C1 segment of cervical spinal cord (tissue), 14 donors: ENCODE measurements at places on chromosomes 3 and 15.
A peak's percentile ranks its signal among the peaks of the same experiment; 100 is the strongest.

DNA sequence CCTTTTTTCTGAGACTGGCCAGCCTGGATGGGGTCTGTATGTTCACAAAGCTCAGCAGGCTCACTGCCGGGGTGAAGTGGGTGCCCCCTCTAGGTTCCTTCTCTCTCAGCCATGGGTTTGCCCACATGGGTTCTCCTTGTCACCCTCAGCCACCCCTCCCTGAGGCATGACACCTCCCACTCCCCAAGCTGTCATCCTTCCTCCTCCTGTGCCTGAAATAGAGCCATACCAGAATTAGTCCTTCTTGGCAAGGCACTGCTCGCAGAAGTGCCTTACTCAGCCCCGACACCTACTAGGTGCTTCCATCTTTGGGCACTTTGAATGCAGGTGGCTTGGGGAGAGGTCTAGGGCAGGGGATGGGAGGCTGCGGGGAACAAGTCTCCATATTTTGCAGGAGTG is 62.9 kb upstream of the SEC13 start:
- DNase-seq = no peak

DNA sequence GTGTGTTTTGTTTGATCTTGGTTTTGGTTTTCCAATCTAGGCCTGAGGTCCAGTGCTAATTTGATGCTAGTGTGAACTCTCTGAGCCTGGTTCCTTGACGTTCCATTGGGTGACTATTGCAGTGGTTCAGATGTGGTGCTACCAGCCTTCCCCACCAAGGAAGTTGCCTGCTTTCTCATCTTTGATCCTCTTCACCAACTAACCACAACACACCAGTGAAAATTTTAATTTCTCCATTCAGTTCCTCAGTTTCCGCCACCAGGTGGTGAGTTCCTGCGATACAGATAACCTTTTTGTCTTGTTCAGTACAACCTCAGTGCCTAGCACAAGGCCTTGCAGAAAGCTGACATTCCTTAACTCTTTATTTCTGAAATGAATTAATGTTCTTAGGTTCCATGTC is 337.4 kb upstream of the TPRG1 start:
- DNase-seq = no peak

- DNase-seq = no peak
Observed at GRCh38 chr15:90001062-90001682, at the start of gene ZNF710. Gene ZNF710 (plus strand): TSS chr15:90001324. CDS start chr15:90067138, 65,814 bp downstream.

GRCh38 chr3:111650378-111651275 is 55.5 kb upstream of the ZBED2 start:
- DNase-seq = no peak

DNA sequence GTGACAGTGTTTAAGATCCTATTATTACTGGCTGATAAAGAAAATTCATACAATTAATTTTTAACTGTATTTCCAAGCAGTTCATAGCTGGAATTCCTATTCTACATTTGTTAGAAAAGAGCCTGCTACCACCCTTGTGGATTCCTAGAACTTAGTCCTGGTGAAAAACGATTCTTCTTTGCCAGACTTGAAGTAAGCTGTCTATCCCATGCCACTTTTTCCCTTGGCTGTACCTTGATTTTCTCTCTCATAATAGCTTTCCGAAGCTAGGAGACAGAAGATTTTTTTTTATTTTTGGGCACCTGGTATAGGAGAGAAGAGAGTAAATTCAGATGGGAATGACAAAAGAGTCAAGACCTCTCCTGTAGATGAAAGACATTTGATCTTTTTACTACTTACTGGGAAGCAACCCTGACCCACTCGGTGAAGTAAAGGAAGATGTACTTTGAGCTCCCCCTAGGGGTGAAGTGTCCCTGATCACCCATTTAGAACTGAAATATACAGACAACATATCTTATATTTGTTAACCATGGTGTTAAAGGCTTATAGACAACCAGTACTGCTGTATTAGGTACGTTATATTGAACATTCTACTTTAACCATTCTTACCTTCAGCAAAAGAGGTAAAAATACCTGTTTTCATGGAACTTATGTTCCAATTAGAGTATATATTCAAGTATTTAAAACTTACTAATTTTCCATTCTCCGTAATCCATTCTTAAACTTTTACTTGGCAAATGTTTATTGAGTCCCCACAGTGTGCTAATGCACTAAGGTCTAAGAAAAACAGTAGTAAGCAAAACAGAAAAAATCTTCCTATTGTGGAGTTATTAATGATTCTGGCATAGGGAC is 36.2 kb upstream of the C3orf38 start:
- peak; percentile 0 for DNase-seq

DNA sequence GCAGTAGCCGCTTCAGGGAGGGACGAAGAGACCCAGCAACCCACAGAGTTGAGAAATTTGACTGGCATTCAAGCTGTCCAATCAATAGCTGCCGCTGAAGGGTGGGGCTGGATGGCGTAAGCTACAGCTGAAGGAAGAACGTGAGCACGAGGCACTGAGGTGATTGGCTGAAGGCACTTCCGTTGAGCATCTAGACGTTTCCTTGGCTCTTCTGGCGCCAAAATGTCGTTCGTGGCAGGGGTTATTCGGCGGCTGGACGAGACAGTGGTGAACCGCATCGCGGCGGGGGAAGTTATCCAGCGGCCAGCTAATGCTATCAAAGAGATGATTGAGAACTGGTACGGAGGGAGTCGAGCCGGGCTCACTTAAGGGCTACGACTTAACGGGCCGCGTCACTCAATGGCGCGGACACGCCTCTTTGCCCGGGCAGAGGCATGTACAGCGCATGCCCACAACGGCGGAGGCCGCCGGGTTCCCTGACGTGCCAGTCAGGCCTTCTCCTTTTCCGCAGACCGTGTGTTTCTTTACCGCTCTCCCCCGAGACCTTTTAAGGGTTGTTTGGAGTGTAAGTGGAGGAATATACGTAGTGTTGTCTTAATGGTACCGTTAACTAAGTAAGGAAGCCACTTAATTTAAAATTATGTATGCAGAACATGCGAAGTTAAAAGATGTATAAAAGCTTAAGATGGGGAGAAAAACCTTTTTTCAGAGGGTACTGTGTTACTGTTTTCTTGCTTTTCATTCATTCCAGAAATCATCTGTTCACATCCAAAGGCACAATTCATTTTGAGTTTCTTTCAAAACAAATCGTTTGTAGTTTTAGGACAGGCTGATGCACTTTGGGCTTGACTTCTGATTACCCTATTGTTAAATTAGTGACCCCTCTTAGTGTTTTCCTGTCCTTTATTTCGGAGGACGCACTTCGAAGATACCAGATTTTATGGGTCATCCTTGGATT is at the start of gene MLH1:
TSS of gene MLH1 (plus strand) at position 193 of the 958 bp plus-strand sequence. CDS start at position 223, 30 bp downstream.
- no peak for DNase-seq

- no peak for DNase-seq
Observed at GRCh38 chr3:46672349-46672695, 21.2 kb downstream of the ALS2CL start.

GRCh38 chr3:150697646-150698045 is 6.1 kb downstream of the ERICH6 start:
- no peak for DNase-seq

- no peak for DNase-seq
Observed at GRCh38 chr3:128071771-128072453, 19.7 kb downstream of the SEC61A1 start.

- DNase-seq = no peak
Observed at GRCh38 chr3:147864754-147865354, 455.7 kb downstream of the ZIC1 start.

- no peak for DNase-seq
Observed at GRCh38 chr3:11582191-11582968, 61.3 kb downstream of the VGLL4 start.

DNA sequence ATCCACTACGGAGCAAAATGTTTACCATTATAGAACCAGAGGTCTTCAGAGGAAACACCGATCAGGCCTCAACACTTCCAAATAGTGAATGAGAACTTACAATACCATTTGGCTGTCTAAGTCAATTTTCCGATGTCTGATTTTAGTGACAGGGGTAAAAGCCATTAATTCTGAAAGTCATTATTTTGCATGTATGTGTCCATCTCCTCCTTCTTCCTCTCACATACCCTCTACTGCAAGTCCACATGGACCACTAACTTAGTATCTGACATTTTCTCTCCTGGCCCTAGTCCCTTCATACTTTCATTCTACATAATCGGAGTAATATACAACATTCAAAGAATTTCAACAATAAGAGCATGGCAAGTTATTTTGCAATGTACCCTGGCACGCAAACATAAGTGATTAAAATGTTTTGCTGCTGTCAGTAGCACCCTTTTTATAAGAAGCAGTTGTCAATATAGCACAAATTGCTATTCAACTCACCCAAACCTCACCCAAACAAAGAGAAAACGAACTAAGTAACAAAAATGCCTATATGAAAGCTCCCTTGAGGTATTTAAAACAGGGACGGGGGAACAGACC is 1.9 kb downstream of the TOP2B start:
- no peak for DNase-seq

GRCh38 chr3:123984350-123984749 is 7.6 kb downstream of the ROPN1 start:
- DNase-seq = no peak

DNA sequence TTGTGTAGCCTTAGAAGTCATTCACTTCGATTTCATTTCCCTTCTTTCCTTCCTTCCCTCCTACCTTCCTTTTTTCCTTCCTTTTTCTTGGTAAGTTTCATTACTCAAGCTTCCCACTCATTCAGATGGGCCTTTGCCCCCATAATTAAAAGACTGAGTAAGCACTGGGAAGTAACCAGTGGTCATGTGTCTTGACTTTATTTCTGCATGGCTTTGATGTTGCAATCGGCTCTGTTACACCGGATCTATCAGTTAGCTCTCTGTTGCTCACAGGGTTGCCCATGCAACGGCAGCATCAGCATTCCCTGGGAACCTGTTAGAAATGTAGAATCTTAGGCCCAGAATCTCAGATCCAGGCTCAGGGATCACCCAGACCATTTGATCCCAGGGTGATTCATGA is 25.6 kb upstream of the LARS2 start:
- DNase-seq = no peak

DNA sequence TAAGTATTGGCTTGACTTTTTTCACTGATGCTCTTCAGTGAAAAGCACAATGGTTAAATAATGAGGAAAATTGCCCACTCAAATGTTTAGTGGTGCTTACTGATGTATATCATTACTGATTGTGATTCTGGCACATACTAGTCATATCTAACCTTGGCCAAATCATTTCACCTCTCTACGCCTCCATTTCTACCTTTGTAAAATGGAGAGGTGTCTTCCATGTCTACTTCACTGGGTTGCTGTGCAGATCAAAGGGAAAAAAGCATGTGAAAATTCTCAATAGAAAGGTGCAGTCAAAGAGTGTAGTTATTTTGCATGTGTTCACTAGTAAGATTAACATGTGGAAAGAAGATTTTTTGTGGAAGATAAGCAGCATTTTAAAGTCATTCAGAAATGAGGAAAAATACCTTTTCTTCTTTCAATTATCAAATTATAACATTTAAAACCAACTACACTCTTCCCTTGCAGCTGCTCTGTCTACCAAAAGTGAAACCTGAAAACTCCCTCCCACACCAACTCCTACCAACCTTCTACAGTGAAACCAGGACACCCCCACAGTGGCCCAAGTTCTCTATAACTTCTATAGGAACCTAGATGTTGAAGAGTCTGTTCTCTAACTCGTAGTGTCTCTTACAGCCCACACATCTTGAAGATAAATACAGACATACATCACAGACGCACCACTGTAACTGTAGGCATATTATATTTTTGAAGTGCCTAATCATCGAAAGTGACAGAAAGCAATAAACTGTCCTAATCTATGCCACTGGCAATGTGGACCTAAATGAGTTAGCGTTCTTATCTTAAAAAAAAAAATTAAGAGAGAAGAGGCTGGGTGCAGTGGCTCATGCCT is 1.4 kb downstream of the CD200R1 start:
- no peak for DNase-seq

DNA sequence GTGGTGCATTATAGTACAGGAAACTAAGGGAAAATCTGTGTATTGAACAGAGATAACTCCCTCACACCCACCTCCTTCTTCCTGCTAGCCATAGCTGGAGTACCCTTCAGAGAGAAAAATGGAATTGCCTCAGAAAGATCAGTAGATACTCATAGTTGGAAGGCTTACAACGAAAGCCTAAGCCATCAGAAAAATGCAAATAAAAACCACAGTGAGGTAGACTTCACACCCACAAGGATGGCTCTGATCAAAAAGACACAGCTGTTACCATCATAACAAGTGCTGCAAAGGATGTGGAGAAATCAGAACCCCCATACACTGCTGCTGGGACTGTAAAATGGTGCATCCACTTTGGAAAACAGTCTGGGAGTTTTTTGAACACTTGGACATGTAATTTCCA is 7.4 kb upstream of the DLG1 start:
- DNase-seq = no peak

- DNase-seq = no peak
Observed at GRCh38 chr3:11168881-11169805, 14.8 kb downstream of the HRH1 start.

- no peak for DNase-seq
Observed at GRCh38 chr3:9681723-9682081, 21.9 kb upstream of the CPNE9 start.

GRCh38 chr3:156819842-156820691 is 6.1 kb upstream of the LEKR1 start:
- DNase-seq = no peak

GRCh38 chr15:73996939-73997338 is 2.4 kb downstream of the PML start:
- DNase-seq = no peak

DNA sequence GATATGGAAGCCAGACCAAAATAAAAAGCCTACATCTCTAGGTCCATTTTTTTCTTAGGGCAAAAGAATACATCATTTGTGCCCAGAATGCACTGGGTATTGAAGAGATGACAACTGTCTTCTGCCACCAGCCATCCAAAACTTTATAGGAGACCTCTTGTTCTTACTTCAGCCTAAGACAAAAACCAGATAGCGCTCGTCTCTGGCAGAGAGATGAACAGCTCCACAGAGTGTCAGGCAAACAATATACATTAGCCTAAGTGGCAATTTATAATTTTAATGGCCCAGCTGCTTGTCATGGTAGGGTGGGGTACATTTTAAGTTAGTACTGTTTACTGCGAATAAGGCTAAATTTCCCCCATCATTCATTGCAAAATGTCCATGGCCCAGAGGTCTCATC is 38.9 kb upstream of the PIAS1 start:
- no peak for DNase-seq

DNA sequence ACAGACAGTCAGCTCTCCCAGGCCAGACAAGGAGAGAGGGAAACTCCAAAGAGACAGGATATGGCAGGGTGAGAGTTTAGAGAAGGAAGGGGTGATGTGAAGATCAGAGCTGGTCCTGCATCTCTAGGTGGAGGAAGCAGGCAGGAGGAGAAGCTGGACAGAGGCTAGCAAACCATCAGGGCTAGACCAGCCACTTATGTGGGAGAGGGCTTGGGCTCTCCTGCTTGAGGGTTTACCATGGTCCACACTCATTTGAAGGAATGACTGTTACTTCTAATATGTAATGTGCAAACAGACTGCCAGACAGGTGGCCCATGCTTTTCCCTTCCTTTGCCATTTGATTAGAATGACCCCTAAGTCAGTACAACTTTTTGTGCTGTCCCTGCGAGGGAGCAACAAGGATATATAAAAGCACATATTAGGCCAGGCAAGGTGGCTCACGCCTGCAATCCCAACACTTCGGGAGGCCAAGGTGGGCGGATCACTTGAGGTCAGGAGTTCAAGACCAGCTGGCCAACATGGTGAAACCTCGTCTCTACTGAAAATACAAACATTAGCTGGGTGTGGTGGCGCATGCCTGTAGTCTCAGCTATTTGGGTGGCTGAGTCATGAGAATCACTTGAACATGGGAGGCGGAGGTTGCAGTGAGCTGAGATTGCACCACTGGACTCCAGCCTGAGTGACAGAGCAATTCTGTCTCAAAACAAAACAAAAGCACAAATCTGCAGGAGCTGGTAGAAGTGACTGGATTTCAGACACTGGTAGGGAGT is 41.0 kb upstream of the MANF start:
- DNase-seq = no peak
